ENCODE measurements at places on chromosomes 3 and 15.
A peak's percentile ranks its signal among the peaks of the same experiment; 100 is the strongest.

DNA sequence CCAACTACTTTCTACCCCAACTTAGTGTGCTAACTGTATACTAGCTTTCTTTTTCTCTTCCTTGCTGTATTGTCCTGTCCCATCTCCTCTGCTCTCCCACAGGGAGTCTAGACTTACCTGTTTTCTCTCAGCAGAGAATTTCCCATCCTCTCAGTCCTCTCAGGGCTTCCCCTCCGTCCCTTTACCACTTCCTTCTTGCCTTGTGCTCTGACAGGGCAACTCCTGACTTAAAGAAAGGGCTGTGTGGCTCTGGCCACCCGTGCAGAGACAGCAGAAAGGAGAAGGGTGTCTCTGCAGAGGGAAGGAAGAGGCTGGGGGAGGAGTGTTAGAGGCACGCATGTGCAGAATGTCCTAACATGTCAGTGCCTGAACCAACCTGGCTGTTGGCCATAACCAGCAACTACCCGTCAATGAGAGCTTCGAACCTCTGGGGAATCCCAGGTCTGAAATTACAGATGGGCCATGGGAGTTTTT lies at the start of gene GCSAM:
Gene GCSAM (minus strand): TSS at position 274 of the 474 bp plus-strand sequence. CDS start 128 bp downstream, at position 146.
- DNase-seq: peak; percentile 42

- no peak for DNase-seq
Measured at GRCh38 chr15:40048211-40048792, 9.3 kb upstream of the SRP14 start.

DNA sequence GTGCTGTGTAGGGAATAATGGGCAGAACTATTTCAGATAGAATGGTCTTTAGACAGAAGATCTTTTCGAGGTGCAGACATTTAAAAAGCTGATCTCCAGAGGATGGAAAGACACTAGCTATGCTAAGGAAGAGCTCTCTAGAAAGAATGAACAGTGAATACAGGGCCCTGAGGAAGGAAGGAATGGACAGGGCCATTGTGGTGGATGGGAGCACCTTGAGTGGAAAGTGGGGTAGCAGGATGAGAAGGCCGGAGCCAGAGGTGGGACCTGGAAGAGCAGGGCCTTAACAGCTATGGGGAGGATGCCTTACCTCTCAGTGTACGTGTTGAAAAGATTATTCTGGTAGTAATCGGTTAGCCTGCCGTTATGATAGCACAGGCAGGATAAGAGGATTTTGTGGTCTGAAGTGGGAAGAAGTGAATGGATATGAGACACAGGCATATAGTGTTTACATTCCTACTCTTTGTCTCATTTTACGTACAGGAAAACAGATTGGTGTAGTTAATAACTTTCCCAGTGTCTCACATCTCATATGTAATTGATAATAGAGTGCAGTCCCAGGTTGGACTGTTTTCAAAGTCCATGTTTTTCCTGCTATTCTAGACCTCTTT lies 172.4 kb downstream of the KLHL25 start:
- DNase-seq: no peak

DNA sequence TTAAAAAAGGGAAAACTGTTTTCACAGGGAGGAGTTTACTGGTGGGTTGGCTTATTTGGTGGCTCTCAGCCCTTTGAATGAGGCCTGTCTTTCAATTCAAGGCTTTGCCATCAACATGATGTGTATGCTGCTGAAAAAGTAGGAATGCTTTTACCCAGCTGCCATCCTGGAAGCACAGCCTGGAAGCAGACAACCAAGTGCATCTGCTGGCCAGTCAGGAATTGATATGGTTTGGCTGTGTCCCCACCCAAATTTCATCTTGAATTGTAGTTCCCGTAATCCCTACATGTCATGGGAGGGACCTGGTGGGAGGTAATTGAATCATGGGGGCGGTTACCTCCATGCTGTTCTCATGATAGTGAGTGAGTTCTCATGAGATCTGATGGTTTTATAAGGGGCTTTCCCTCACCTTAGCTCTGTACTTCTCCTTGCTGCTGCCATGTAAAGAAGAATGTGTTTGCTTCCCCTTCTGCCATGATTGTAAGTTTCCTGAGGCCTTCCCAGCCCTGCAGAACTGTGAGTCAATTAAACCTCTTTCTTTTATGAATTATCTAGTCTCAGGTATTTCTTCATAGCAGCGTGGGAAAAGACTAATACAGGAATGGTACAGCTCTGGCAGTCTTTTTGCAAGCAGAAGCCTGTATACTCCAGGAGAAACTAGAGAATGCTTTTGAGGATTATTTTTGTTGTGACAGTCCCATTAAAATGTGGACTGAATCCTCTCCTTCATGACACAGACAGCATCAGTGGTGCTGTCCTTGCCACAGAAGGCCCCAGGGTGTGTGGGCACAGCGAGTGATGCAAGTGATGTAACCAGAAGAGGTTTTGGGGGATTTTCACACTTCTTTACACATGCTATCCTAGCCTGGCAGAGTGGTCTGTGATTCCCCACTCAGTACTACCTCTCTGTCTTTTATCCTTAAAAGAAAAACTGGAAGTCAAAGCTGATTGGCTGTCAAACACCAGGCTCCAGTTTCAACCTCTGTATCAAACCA lies 20.0 kb downstream of the PLCL2 start:
- no peak for DNase-seq

GRCh38 chr15:66071921-66072295 lies 181.6 kb downstream of the MEGF11 start:
- no peak for DNase-seq

- no peak for DNase-seq
Measured at GRCh38 chr3:128996200-128996599, 2.3 kb upstream of the CFAP92 start.

Measured in stimulated activated CD4-positive, alpha-beta T cell treated with anti-CD3 and anti-CD28 coated beads, Interleukin-1b, Interleukin-23, amount 100 ng/mL, for 4 hours (primary cell).